ENCODE measurements at places on chromosomes 12 and 14.

DNA sequence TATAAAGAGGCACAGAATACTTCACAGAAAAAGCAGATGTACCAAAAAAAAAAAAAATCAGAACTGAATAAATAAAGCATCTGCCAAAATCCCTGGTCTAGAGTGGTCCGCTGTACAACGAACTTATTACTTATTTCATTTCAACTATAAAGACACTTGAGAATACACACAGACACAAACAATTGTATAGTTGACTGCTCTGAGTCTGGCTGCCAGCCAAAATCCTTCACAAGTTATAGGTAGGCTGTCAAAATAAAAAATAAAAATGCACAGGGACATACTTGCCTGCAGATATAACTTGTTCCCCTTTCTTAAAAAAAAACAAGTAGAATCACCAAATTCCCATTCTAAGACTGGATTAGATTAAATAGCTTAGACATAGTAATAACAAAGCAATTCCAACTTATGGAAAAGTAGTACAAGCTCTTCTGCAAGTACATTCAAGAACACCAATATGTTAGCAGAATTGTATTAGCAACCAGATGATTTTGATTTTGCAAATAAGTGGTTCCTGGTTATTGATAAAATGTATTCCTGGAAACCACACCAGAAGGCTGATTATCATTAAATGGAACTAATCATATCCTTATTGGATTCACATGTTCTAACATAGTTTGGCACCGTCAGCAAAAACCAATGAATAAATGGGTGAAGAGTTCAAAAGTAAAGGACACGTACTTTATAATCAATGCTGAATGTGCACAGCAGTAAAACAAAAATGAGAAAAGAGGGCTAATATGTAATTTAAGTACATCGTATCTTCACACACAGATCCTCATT lies 248.5 kb downstream of the NELL2 start:
- no peaks in the 10 kb centered on the region for H3K4me1 ChIP-seq
- H3K27ac ChIP-seq = no peak overlapping the region
- no peak for DNase-seq
- no peak overlapping the region for H3K4me3 ChIP-seq

- no peaks in the 10 kb centered on the region for H3K27me3 ChIP-seq
- H3K27ac ChIP-seq = no peak overlapping the region
- H3K4me3 ChIP-seq = no peak overlapping the region
- no peaks in the 10 kb centered on the region for H3K4me1 ChIP-seq
- DNase-seq = no peak
These were observed 272.7 kb upstream of the DIO3 start for GRCh38 chr14:101288436-101289229.

DNA sequence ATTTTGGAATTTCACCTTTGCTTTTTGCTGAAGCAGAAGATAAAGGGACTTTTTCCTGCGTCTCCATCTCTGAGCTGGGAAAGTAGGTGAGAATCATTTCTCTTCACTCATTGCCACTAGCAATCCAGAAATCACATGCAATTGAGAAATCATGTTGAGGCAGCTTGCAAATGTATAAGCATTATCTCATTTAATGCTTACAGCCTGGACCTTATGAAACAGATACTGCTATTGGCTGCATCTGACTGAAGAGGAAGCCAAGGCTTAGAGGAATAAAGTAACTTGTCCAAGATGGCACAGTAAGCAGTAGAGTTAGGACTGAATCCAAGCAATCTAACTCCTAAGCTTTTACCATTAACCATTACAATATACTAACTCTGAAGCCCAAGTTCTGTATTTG lies 122.4 kb downstream of the FIGNL2 start:
- peaks cover 8% of the 10 kb centered on the region for H3K4me1 ChIP-seq
- H3K36me3 ChIP-seq = no peaks in the 10 kb centered on the region
- DNase-seq = no peak
- H3K27ac ChIP-seq = no peak overlapping the region
- no peak overlapping the region for H3K4me3 ChIP-seq
- H3K27me3 ChIP-seq = peaks cover 21% of the 10 kb centered on the region

DNA sequence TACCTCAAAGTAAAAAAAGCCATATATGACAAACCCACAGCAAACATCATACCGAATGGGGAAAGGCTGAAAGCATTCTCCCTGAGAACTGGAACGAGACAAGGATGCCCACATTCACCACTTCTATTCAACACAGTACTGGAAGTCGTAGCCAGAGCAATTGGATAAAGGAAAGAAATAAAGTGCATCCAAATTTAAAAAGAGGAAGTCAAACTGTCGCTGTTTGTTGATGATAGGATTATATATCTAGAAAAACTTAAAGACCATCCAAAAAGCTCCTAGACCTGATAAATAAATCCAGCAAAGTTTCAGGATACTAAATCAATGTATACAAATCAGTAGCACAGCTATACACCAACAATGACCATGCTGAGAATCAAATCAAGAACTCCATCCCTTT lies 5.2 kb downstream of the NDUFA12 start:
- H3K4me1 ChIP-seq = peaks cover 45% of the 10 kb centered on the region
- H3K4me3 ChIP-seq = no peak overlapping the region
- no peak for DNase-seq
- H3K27me3 ChIP-seq = no peaks in the 10 kb centered on the region

DNA sequence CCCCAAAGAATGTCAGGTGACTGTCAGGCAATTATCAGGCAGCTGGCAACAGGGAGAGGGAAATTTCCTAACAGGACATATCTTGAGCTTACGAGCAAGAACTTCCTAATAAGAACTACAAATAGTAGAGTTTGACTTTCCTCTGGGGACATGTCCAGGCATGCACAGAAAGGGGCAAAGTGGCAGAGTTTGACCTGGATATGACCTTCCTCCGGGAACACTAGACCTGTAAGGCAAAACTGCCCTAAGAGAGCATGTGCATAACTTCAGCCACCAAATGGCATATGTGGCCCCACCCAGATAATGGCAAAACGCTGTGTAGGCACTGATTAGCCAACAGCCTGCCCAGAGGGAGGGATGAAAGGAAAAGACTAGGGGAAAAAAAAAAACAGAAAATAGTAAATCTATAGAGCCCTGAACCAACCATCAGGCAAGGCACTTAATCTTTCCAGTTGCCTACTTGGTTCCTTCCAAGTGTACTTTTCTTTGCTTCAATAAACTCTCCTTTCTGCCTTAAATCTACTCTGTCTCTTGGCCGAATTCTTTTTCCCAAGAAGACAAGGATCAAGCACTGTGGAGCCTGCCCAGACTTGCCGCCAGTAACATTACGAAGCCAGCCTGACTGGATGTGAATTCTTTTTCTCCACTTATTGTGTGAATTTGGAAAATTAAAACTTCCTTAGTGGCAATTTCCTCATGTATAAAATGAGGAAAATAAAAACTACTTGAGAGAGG lies 164.1 kb downstream of the SPTSSA start:
- H3K4me1 ChIP-seq = no peaks in the 10 kb centered on the region
- H3K27ac ChIP-seq = no peak overlapping the region
- no peak for DNase-seq
- no peak overlapping the region for H3K4me3 ChIP-seq
- H3K27me3 ChIP-seq = no peaks in the 10 kb centered on the region
- no peaks in the 10 kb centered on the region for H3K36me3 ChIP-seq
